ENCODE measurements at places on chromosomes 3 and 15. TPM values are rescaled to one million over a fixed set of nuclear protein-coding genes. Genes with fewer than 3 reads are reported as not detected.

The GOLGA6B gene
- not detected for total RNA-seq

The IL5RA gene
- 0.18 TPM for total RNA-seq

DNA sequence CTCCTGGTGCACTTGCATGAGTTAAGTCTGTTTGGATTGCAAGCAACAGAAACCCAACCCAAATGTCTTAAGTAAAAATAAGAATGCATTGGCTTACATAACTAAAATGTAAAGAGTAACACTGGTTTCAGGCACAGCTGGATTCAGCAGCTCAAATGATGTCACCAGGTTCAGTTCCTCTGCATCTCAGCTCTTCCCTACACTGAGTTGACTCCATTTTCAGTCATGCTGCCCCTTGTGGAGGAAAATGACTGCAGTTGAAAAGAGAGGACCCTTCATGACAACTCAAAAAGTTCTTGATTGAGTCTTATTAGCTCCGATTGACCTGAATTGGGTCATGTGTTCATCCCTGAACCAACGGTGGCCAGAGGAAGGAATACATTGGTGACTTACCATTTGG, 138.5 kb upstream of the ABI3BP start:
- DNase-seq = no peak

DNA sequence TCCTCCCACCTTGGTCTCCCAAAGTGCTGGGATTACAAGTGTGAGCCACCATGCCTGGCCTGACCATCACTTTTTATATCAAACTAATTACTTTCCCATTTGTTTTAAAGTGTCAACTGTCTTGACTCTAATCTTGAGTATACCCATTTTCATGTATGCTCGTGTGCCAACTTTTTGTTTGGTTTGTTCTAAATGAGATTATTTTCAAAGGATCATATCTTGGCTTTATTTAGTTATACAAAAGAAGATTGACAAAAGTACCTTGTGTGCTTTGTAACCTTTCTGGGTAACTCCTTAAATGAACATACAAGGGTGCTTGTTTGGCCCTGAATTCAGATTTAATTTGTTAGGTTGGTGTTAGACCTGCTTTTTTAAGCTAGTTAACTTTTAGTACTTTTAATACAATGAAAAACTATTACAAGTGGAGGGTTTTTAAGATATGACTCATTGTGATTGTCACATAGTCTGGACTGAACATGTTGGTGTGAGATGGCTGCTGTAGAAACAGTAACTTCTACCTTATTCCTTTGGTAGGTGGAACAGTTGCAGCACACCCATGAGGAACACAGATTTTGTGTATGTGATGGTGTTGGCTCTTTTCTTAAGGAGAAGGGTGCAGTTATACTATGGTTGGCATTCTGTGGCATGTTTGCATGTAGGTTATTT, 10.7 kb downstream of the KIF23 start:
- DNase-seq = no peak
